ENCODE measurements at places on chromosomes 7 and 10.
A peak's percentile ranks its signal among the peaks of the same experiment; 100 is the strongest.

GRCh38 chr10:83820033-83820432, 319.3 kb upstream of the GHITM start:
- no peak for DNase-seq

GRCh38 chr10:124387078-124387874, 31.4 kb downstream of the OAT start:
- DNase-seq, result no peak

DNA sequence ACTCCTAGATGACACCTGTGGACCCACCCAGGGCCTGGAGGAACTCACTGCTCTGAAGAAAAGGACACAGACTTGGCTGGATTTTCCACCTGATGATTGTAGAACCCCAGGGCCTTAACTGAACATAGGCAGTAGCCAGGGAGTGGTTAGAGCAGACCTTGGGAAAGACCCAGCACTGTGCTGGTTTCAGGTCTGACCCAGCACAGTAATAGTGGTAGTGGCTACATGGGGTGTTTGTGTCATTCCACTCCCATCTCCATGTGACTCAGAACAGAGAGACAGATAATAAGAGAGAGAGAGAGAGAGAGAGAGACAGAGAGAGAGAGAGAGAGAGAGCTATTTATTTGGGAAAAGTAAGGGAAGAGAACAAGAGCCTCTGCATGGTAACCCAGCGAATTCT, 239.1 kb upstream of the MEOX2 start:
- no peak for DNase-seq

- DNase-seq, result no peak
These were observed 6.3 kb downstream of the NPFFR1 start for GRCh38 chr10:70277396-70278030.

- no peak for DNase-seq
These were observed 128.6 kb upstream of the AOAH start for GRCh38 chr7:36852931-36853330.

GRCh38 chr7:29146057-29146706, at the start of gene CPVL:
CPVL (minus strand) TSS chr7:29146537; CDS start chr7:29121061, 25,476 bp downstream.
- no peak for DNase-seq

GRCh38 chr10:621513-621912, 68.0 kb downstream of the DIP2C start:
- no peak for DNase-seq

DNA sequence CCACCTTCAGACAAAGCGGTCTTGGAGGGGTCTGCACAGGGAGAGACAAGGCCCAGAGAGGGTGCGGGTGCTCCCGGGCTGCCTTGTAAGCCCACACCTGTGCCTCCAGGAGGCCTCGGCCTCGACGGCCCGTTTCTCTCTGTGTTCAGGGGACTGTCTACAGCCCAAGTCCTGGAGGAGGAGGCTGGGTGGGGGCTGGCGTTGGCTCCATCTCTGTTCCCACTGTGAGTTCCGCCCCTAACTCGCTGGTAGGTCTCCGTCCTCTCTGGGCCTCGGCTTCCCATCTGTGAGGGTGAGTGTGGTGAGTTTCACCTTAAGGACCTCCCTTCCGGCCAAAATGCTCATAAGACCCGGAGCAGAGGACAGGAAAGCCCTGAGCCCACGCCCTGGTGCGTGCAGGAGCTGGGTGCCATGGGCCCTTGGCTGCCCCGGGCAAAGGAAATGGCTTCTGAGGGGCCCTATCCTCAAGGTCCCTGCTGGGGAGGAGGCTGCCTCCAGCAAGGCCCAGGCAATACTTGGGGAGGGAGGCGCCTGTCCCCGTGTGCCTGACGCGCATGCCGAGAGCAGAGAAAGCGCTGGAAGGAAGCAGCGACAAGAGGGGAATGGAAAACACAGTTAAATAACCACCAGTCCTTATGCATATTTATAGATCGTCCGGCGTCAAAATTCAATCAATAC, 276.8 kb downstream of the ELFN1 start:
- no peak for DNase-seq

GRCh38 chr10:14527134-14527844, 196.6 kb upstream of the FRMD4A start:
- DNase-seq, result no peak

- DNase-seq, result no peak
These were observed 12.1 kb downstream of the TFR2 start for GRCh38 chr7:100629117-100629716.

DNA sequence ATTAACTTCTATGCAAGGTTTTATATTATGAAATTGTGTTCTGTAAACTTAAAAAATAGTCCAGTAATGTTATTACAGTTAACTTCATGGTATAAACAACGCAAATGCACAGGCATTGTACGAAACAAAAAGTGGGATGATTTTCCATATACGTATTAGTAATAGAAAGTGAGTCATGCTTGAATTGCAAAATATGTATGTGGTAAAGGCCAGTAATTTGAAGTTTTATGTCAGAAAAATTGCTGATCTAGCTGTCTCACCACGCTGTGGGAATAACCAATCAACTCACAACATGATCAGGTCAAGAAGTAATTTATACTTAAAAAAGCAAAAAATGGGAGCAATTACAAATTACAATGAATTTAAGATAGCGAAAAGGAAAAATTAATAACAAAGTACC, 37.0 kb upstream of the GLI3 start:
- no peak for DNase-seq

GRCh38 chr10:120420421-120420820, 36.6 kb upstream of the PLPP4 start:
- no peak for DNase-seq

GRCh38 chr7:94436018-94436604, 41.4 kb downstream of the COL1A2 start:
- peak; percentile 35 for DNase-seq

DNA sequence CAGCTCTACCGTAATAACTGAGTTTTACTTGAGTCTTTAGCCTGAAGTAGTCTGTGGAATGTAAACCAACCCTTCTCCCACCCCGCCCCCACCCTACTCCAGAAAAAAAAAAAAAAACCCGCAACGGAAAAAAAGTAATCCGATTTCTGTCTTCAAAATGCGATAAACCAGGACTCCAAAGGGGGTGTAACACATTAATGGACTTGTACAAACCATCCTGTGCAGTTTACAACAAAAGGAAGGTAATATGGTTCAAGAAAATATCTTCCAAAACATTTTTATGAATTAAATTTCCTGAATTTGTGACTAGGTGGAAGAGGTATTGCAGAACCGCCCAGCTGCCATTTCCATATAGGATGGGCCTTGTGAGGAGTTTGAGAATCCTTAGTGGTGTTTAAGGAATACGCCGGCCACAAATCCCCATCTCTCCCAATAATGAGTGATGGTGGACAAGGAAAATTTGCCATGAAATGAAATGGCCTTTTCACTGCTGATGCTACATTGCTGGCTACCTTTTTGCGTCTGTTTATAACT, 10.6 kb downstream of the SKIDA1 start:
- no peak for DNase-seq

GRCh38 chr7:127976056-127976737, 55.0 kb downstream of the LRRC4 start:
- no peak for DNase-seq

GRCh38 chr7:52955522-52955921, 79.9 kb upstream of the POM121L12 start:
- DNase-seq, result no peak
